ENCODE measurements at places on chromosomes 5 and 9.

GRCh38 chr9:18829873-18830272 lies 203.1 kb downstream of the SAXO1 start:
- ATAC-seq, result no peak

- ATAC-seq, result no peak
Measured at GRCh38 chr9:6855860-6856259, 98.1 kb downstream of the KDM4C start.

- no peak for ATAC-seq
Measured at GRCh38 chr5:179872828-179873575, 14.4 kb upstream of the MRNIP start.

- ATAC-seq, result no peak
Measured at GRCh38 chr5:149585910-149586309, 4.6 kb downstream of the ARHGEF37 start.

DNA sequence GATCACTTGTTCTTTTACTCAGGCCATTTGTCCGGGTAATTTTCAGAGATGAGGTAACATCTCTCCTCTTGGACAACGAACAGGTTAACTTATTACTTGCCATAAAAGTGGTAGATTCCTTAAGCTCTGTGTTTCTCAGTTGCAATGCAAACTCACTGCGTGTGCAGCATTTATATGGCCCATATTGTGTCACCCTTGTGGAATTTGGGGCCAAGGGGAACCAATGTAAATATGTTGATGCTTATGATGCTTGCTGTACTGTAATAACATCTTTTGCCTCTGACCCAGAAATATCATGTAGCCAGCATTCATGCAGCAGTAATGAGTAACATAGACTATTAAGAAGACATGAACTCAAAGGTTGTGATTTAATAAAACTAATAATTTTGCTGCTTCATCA lies 175.8 kb downstream of the ADAMTS6 start:
- no peak for ATAC-seq

DNA sequence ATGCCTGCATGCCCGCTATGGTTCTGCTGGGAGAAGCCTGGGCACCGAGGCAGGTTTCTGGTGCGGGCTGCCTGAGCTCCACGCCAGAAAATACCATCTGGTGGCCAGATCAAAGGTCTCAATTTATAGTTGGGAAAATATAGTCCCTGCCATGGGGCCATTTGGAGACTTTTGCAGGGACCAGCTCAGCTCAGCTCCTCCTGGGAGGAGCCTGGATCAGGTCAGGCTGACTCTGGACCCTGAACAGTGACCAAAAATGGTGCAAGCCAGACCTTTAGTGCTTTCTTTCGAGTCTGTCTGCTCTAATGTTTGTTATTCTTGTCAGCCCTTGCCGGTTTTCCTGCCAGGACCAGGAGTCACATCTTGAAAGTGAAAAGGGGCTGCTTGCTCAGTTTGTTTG lies 31.8 kb downstream of the HMCN2 start:
- ATAC-seq, result no peak

- ATAC-seq, result no peak
Measured at GRCh38 chr5:65290677-65291076, 191.0 kb downstream of the ADAMTS6 start.

DNA sequence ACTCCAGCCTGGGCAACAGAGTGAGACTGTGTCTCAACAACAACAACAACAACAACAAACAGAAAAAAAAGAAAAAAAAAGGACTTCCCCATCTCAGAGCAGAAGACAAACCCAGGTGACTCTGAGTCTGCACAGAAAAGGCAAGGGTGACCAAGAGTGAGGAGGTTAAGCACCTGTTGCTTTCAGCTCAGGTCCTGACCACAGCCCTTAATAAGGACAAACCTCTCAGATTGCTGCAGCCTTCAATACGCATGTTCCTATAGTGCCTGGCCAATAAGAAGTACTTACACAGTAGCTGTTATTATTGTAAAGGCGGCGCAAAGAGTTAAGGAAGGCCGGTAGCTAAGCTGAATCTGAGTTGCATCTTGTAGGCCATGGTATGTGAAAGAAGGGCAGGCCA lies 102.3 kb upstream of the MSX2 start:
- no peak for ATAC-seq

DNA sequence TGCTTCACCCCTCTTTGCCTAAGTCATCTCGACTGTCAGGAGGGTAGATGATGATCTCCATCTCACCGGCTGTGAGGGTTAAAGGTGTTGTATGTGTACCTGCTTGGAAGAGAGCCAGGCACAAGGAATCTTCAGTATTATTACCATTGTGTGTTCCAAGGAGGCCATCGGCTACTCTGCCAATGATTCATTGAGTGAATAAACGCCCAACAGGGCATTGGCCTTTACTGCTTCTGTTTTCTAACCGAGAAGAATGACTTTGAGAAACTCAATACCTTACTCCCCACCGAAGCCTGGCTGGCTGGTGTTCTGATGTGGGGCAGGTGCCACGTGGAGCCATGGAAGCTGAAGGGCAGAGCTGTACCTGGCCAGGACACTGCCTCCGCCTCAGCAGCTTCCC lies 228.8 kb downstream of the SNX18 start:
- no peak for ATAC-seq

DNA sequence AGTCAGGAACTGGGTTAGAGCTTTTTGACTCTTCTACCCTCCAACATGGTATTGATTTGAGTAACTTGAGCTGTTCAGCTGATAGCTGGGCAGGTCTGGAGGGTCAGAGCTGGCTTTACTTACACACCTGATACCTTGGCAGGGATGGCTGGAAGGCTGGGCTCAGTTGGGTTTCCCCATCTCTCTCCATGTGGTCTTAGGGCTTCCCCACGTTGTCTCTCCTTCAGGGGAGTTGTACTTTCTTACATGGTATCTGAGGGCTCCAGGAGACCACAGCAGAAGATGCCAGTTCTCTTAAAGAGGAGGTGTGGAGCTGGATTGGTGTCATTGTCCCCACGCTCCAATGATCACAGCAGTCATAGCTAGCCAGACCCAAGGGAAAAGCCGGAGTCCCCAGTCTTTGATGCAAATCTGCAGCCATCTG lies 25.6 kb downstream of the ISOC1 start:
- peak; percentile 64 for ATAC-seq

GRCh38 chr5:179275381-179275878 lies 69.8 kb downstream of the ADAMTS2 start:
- no peak for ATAC-seq

DNA sequence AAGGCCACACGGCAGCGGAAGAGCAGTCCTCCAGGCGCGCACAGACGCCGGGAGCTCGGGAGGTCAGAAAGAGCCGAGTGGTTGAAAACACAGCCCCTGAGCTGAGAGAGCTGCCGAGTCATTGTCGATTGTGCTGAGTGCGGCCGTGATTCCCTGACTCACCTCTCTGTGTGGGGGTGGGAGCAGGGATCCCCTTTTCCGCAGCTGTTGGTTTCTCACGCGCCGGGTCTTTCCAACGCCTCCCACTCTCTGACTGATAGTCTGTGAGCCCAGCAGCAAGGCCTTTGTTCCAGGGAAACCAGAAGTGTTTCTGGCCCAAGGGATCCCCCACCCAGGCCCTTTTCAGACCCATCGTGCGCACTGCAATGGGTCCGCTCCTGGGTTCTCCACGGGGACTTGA lies 97.3 kb downstream of the MRPL36 start:
- no peak for ATAC-seq

GRCh38 chr5:10364186-10364689 lies 10.7 kb downstream of the MARCHF6 start:
- no peak for ATAC-seq

DNA sequence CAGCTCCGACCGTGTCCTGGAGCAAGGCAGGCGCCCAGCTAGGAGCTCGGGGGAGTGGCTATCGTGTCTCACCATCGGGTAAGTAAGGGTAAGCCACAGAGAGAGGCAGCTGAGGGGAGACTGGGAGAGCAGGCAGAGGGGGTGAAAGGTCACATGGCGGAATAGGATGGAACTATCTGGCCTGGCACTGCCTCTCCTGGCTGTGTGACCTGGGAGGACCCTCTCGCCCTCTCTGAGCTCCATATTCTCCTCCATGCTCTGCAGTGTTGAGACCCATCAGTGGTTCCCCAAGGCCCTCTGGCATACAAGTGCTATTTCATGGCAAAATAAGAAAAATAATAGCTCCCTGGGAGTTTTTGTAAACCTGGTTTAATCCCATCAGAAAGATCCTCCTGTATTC lies 43.9 kb upstream of the ASS1 start:
- ATAC-seq, result no peak

GRCh38 chr9:2243666-2244555 lies 228.8 kb downstream of the SMARCA2 start:
- no peak for ATAC-seq

GRCh38 chr9:99690573-99690972 lies 131.1 kb upstream of the NR4A3 start:
- ATAC-seq, result no peak

- no peak for ATAC-seq
Measured at GRCh38 chr9:130296783-130297055, 31.2 kb downstream of the HMCN2 start.

All from activated CD4-positive, CD25-positive, alpha-beta regulatory T cell treated with anti-CD3 and anti-CD28 coated beads, Interleukin-2, amount 50 U/mL, for 24 hours (primary cell).